ENCODE measurements at places on chromosomes 3 and 15.

- no peak for DNase-seq
Observed at GRCh38 chr3:129318921-129319320, 40.3 kb downstream of the HMCES start.

- no peak for DNase-seq
Observed at GRCh38 chr15:33370623-33371020, 59.9 kb downstream of the RYR3 start.

DNA sequence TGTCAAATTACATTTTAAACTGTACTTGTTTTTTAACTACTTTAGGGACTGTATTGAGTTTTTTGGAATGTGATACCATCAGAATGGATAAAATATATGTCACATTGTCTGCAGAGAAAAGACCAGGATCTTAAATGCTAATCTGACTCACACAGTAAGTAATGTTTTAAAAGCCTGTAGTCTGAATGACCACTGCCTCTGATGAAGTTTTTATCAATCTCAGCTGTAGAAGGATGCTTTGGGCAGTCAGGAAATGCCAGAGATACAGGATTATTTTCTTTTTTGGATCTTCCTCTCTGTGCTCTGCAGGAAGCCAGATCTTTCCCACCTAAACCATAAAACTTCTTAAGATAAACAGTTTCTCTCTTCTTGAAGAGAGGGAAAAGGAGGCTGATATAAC is 73.1 kb upstream of the PRTG start:
- no peak for DNase-seq

DNA sequence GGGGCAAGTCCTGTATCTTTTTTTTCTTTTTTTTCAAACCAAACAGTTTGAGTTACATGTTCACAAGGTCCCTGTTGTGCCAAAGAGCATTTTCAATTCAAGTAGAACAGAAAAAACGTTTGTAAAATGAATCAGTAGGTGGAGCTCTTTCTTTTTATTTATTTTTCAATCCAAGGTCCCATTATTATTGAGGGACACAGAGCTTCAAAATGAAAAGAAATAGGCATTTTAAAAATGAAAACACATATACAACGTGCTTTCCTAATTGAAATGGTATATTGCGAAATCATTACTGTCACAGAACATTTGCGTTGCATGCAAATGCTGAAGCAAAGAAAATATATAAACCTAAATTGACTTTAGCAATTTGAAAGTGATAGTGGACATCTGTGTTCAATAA is 711.0 kb downstream of the MECOM start:
- no peak for DNase-seq

GRCh38 chr3:55827786-55828185 is 340.7 kb upstream of the WNT5A start:
- DNase-seq, result no peak

DNA sequence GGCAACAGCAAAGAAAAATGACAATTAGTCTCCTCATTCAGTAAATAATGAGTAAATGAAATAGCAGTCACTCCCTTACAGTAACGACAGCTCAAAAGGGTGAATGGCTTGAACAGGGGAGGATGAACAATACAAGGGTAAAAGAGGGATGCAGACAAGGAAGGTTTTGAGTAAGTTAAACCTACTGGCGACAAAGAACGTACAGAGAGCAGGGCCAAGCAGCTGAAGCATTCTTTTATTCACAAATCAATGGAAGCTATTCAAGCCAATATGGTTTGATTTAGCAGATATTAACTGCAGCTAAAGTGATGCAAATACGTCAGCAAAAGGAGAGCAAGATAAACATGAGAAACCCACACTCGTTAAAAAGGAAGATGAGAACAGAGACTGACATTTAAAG is 90.7 kb upstream of the ICE2 start:
- DNase-seq, result no peak

- DNase-seq, result no peak
Observed at GRCh38 chr3:123397050-123397590, 51.8 kb downstream of the ADCY5 start.

DNA sequence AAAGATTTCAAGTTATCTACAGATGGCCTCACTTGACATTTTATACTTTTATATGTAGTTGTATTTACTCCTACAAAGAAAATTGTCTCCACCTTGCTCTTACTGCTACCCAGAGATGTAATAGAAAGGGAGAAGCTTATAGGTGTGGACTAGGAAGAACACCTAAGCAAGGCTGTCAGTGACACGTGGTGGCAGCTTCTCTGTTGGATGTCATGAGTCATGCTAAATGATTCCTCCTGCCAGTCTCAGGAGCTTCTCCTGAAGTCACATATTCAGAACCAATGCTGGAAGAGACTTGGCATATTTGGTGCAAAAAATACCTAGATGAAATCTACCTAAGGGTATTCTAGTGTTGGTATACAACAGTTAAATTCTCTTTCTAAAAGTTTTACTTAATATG is 184.7 kb downstream of the LRRC3B start:
- DNase-seq, result no peak

- DNase-seq, result no peak
Observed at GRCh38 chr15:32990071-32990470, 204.4 kb downstream of the FMN1 start.

GRCh38 chr3:189766416-189766815 is 135.2 kb downstream of the TP63 start:
- DNase-seq, result no peak

GRCh38 chr3:190159902-190160435 is 39.3 kb upstream of the P3H2 start:
- no peak for DNase-seq

DNA sequence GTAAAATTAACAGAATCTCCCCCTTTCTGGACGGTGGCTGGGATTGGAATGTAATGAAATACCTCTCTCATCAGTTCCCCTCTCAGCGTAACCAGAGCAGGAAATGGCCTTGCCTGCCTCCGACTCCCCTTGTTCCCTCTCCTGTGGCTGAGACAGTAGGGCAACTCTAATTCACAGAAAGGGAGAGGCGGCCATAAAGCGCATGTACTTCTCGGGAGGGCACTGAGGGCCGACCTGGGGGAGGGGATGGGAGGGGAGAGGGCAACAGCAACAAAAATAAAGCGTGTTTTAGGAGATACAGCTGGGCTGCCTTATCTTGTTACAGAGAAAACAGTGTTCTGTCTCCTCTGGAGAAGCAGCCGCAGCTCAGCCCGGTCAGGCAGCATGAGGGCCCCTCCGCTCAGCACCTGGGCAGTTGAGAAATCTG is 783.3 kb upstream of the ARRDC4 start:
- DNase-seq, result no peak

GRCh38 chr15:76588811-76589747 is 252.5 kb downstream of the ISL2 start:
- no peak for DNase-seq

DNA sequence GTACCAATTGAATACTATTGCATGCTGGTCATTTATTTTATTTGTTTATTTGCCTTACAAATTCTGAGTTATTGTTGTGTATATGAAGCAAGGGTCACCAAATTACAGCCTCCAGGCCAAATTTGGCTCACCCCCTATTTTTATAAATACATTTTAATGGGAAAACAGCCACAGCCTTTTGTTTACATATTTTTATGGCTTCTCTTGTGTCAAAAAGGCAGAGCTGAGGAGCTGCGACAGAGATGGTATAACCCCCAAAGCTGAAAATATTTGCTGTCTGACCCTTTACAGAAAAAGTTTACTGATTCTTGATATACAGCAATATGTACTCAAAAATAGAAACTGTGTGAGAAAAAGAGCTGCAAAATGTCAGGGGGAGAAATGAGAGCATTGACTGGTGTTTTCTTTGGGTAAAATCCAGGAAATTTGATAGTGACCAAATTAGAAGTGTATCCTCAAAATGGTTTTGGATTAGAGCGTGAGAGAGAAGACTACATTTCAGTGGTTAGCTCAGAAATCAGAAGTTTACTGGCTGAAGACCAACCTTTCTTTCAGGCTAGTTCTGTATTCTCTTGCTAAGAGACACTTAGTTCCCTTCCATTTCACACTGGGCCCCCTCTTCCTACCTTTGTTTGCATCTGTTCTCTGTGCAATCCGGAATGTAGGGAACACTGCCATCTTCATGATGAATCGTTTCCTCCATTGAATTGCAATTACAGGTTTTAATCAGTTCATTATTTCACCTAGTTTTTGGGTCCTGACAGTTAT is 757.8 kb downstream of the AGBL1 start:
- DNase-seq, result no peak

DNA sequence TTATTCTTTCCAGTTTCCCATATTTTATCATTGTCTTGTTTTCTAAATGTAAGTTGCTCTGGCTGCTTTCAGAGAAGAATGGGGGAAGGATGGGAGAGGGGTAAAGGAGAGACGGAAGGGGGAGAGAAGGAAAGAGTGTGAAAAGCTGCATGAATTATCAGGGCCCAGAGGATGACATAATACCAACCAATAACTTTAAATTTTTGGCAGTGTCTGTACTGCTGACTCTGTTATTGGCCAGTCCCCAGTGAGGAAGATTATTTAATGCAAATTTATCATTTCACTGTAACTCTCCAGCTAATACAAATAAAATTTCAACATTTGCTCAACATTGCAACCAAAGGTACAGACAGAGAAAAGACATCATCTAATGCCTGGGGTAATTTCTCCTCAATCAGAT is 551.7 kb upstream of the CFAP20DC start:
- DNase-seq, result no peak

- no peak for DNase-seq
Observed at GRCh38 chr3:114450008-114450596, 156.3 kb downstream of the TIGIT start.

- no peak for DNase-seq
Observed at GRCh38 chr3:6089780-6090179, 771.1 kb upstream of the GRM7 start.

- no peak for DNase-seq
Observed at GRCh38 chr15:62209821-62210220, 44.7 kb upstream of the C2CD4B start.

DNA sequence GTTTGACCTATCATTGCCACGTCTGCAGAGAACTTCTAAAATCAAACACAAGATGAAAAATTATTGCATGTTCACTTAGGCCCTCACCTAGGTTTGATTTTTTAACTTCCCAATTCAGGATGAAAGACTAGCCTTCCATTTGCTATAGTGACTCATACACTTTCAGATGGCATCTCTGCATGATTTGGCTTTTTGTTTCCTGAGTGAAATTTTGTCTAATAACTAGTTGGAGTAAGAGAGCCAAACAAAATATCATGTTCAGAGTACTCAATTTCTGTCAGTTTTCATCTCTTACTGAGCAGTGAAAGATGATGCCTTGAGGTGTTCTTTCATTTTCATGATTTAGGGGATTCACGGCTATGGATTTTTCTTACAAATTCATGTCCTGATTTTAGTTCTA is 122.9 kb downstream of the NSUN3 start:
- no peak for DNase-seq

DNA sequence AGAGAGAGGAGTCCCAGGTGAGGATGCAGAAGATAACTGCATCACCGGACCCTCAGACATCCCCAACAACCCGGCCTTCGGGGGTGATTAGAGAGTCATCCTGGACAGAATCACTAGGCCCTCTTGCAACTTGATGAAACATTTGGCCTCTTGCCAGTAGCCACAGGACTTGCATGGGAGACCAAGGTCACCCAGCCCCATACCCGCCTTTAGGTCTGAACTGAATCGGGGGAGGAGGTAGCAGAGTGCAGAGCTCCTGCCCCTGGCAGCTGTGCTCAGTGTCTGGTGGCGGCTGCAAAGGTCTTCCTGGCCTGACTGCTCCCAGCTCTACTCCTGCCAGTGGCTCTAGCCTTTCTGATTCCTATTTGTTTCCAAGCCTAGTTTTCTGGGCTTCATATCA is 12.4 kb downstream of the PIF1 start:
- no peak for DNase-seq

DNA sequence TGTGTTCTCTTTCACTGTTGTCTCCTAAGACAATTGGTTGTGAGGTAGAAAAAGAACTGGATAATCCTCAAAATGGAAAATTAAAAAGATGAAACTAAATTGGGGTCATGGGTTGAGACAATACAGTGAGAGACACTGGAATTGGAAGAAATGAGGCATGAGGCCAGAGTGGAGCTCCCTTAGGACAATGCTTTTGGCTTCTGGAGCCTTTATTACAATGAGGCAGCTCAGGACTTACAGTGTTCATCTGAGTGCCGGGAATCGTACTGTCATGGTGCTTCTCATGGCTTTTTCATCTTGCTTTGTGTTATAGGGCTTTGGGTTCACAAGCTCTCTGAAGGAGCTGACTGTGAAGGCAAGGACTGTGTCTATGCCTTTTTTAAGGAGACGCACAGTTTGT is 293.5 kb downstream of the SOX2 start:
- no peak for DNase-seq

- DNase-seq, result no peak
Observed at GRCh38 chr3:86702381-86702958, 288.5 kb downstream of the VGLL3 start.

DNA sequence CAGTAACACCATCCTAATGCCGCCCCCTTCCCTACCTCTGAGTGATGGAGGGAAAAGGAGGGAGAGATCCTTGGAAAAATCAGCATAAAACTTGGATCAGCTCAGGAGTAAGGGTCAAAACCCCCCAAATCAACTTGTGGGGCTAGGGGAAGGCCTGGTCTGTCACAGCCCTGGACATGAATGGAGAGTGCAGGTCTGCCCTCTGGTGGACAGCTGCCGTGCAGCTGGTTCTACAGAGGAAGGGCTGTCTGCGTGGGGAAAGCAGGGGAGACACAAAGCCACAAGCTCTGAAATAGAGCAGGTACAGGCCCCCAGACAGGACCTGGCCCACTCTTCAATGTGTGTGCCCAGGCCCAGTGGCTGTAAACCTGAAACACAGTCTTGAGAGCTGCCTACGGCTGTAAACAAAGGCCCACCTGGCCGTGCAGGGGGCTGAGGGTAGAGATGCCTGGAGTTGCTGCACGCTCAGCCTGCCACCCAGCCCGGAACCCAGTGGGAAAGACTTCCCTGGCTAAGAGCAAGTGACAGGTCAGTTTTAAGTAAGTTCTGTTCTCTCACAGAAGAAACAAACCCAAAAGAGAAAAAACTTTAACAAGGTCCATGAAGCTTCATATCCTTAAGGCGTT is 16.4 kb downstream of the CLK3 start:
- DNase-seq, result peak; percentile 35

- no peak for DNase-seq
Observed at GRCh38 chr3:44442596-44443309, 34.7 kb downstream of the ZNF445 start.
